Spleen (tissue), 13 donors: ENCODE measurements at places on chromosomes 13 and 19. TPM values are rescaled to one million over a fixed set of nuclear protein-coding genes. Genes with fewer than 3 reads are reported as not detected.
A peak's percentile ranks its signal among the peaks of the same experiment; 100 is the strongest.

DNA sequence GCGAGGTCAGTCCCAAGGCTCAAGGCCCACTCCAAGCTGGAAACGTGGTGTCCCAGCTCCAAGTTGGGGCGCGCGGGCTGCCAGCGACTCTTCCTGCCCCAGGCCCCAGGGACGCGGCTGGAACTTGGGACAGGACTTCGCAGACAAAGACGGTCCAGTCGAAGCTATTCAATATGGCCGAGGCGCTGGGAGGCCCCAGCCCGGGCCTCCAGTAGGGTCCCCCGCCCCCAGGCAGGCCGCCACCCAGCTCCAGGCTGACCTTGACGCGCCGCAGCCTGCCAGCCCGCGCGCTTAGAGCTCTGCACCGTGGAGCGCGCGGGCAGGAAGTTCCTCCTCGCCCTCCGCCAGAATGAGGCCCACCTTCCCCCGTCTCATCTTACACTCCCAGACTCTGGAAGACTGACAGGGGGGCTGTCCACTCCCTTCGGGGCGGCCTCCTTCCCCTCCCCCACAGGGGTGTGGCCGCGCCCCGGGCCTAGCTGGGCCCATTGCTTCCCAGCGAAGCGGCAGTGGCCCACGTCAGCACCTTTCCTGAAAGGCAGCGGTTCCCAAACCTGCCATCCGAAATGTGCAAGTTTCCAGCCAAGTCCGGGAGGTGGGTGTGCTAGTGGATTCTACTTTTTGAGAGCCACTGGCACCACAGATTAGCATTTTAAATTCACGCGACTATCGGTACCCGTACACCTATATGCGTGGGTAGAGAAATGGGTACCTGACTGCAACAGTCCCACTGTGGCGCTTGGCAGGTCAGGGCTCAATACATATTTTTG, at the start of gene CCDC8:
TSS of gene CCDC8 (minus strand) at position 303 of the 770 bp plus-strand sequence. CDS start 754 bp downstream, outside the sequence.
- no peak for DNase-seq

DNA sequence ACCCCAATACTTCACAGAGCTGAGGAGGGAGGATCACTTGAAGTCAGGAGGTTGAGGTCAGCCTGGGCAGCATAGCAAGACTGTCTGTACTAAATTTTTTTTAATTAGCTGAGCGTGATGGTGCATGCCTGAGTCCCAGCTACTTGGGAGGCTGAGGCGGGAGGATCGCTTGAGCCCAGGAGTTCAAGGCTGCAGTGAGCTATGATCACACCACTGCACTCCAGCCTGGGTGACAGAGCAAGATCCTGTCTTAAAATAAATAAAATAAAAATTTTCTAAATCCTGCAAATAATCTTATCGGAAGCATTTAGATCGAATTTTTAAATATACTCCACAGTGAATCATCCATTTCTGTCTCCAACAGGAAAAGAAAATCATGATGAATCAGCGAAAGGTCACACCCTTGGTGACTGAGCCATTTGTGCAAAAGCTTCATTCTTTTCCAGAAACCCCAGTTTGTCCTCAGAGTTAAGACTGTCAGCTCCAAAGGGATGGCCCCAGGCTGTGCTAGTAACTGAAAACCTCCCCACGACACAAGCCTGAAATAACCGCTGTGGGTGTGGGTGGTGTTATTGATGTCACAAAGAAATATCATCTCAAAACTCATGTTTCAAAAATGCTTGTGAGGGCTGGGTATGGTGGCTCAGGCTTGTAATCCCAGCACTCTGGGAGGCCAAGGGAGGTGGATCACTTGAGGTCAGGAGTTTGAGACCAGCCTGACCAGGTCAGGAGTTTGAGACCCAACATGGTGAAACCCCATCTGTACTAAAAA, 167.6 kb downstream of the PTPRS start:
- DNase-seq: no peak

DNA sequence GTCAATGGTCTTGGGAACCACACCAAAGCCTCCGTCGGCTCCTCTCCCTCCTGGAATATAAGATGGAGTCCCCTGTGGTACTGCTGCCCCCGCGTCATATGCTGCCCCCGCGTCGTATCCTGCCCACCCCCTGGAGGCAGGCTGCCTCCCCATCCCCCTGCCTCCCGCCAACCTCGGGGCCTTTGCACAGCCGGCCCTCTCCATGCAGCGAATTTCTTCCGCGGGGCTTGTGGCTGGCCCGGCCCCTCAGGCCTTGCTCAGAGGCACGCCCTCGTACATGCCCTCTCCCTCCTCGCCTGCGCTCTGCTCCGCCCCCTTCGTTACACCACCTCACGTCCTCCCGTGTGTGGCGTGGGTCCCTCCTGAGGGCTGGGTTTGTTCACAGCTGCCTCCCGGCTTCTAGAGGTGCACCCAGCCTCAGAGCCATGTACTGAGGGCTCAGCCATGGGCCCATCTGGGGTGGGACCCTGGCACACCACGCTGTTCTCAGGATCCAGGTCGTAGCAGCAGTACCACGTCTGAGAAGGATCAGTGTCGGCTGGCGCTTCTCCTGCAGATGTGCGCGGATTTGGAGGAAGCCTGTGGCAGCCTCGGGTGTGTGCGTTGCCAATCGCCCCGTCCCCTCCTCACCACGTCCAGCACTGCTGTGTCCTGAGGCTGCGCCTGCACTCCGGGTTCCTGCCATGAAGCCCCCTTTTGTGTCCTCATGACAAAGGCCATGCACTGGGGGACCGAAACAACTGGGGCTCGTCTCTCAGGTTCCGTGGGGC, 47.7 kb downstream of the MCF2L start:
- no peak for DNase-seq

- no peak for DNase-seq
Measured at GRCh38 chr13:98785405-98785804, 32.9 kb upstream of the SLC15A1 start.

DNA sequence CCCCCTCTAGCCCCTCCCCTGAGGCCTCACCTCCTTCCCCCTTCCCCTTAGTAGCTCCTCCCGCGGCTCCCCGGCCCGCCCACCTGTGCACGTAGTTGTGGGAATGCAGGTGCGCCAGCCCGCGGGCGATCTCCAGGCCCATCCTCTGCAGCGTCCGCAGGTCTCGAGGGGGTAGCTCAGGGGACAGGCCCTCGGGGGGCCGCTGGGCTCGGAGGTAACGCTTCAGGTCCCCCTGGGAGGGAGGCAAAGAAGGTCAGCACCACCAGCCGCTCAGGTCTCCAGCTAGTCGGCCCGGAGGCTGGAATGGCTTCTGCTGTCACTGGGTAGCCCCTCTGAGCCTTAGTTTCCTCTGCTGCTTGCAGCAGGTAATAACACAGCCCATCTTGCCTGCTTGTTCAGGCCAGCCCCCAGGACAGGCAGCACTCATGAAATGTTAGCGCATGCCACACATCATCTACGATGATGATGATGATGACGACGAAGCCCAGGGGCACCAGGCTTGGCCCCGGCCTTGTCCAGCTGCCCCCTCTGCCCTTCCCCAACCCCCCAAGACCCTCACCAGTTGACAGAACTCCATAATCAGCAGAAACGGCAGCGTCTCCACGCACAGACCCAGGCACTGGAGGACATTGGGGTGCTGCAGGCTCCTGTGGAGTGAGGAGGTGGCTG, 9.2 kb downstream of the LMTK3 start:
- peak; percentile 88 for DNase-seq

DNA sequence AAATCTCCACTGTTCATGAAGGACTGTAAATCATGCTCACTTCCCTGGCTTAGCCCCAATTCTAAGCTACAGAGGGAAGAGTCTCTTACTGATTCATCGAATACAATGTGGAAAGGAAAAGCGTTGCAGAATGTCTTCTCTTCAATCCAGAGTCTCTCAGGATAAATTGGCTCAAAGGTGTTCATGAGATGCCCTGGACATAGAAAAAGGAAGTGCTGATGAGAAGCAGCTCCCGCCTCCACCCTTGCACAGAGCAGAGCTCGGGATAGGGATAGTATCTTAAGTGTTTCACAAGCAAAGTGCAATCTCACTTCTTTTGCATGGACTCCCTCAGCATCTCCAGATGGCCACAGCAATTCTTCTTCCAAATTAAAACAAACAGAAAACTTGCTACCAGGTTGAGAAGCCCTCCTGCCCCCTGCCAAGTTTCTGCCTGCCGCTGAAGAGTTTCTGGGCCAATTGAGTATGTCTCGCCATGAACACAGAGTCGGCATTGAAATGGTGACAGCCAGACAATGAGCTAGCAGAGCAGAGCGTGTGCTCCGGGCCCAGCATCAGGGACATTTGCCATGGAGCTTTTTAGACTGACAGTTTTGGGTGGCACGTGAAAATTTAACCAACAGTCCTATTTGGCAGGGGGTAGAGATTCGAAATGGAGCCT, 85.7 kb downstream of the C13orf42 start:
- DNase-seq: no peak

Gene ATP8A2
- total RNA-seq: 0.28 TPM

Gene F10
- 1.6 TPM for total RNA-seq

Gene CPB2
- not detected for total RNA-seq

Gene FFAR2
- 33.5 TPM for total RNA-seq

Gene ANGPTL8
- not detected for total RNA-seq

Gene FGF9
- 0.23 TPM for total RNA-seq

Gene ZNF345
- 18.2 TPM for total RNA-seq
